ENCODE measurements at places on chromosomes 7 and 10.
A peak's percentile ranks its signal among the peaks of the same experiment; 100 is the strongest.

DNA sequence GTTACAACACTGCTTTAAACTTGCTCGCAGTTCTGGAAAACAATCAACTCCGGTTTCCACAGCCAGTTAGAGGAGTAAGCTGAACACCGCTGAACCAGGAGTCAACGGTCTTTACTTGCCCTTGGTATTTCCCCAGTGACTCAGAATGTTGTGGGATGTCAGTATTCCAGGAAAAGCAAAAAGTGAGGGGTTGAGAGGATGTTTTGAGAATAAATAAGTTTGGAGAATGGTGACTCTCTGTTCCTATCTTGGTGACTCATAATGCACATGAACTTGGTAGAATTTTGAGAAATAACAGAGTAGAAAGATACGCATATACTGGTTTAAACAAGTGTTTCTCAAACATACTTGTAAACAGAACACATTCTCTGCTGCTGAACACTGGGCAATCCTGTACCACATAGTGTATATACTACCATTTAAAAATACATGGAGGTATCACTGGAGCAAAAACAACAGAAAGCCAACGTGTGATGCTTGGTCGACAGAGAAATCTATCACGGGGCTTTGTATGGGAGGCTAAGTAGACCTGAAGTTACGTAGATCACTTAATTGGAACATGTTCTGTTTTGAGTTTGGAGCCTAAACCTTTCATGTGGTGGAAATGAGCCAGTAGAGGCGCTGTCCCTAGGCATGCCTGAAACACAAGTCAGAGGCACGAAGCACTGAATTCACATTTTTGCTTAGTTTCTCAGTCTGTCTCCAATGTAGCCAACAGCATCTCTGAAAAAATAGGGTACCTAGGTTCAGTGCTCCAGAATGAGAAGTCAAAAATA lies 534.3 kb downstream of the PARD3 start:
- DNase-seq = peak; percentile 61

- DNase-seq = no peak
Observed at GRCh38 chr10:200405-200804, 65.2 kb downstream of the ZMYND11 start.

DNA sequence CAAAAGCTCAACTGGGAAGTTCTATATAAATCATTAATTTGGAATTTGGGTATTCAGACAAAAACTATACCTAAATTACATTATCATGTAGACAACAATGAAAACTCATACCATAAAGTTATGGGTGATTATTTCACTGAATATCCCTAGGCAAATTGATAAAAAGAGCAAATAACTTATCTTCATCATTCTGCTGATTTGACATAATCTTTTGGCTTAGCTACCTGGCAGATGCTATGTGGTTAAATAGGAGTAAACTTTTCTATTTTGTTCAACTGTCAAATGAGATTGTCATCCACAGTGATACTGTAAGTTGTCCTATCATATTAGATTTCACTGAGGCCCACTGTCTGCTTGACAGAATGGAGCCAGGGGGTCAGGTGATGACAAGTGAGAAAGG lies 148.9 kb upstream of the FEZF1 start:
- no peak for DNase-seq

- no peak for DNase-seq
Observed at GRCh38 chr10:43939389-43939938, 290.8 kb upstream of the ZNF32 start.

GRCh38 chr10:73159038-73159648 lies 8.7 kb downstream of the ECD start:
- peak; percentile 85 for DNase-seq

DNA sequence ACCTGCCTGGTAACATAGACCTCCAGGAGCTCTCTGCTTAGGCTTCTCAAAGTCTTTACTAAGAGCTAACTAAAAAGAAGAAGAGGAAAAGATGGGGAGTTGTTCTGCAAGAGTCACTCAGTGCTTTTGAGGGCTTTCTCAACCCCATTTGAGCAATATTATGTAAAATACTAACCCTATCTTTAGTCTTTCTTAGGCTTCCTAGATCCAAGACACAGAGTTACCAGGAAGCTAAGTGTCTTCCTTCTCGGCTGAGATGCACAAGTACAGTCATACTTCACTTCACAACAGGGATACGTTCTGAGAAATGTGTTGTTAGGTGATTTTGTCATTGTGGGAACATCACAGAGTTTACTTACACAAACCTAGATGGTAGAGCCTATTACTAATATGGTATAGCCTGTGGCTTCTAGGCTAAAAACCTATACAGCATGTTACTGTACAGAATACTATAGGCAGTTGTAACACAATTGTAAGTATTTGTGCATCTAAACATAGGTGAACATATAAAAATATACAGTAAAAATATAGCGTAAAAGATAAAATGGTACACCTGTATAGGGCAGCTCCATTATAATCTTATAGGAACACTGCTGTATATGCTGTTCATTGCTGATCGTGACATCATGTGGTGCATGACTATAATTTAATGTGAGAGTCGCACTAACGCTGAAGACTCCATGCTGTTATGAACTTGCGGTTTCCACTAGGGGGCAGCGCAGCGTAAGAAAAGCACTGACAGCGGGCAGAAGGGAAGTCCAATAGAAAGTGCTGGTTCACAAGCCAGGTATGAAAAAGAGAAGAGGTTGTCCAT lies 16.3 kb downstream of the ANKRD22 start:
- peak; percentile 96 for DNase-seq

DNA sequence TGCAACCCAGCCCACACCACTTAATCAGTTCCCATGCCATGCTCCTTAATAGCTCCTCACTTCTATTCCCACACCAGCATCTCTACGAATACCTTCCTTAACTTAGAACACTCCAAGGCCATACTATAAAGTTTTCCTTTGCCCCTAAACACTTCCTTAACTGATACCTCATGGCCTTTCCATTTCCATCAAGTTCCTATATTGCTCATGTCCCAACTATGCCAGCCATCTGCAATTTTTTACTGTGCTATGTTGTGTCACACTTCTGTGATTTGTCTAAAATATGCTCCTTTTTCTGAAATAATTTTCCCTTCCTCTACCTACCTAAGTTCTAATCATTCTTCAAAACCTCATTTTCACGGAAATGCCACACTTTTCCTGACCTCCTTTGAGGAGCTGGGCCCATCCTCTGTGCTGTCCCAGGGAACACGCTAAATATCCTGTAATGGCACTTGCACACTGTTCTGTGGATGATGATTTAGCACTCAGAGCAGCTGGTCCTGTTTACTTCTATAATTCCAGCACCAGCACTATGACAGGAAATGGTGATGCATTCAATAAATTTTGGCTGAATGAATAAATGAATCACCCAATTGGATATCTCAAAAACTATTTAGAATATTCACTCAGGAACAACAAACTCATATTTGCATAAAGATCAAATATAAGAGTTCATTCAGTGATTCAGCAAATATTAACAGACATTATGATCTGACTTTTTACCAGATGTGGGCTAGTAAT lies 266.5 kb upstream of the HGF start:
- no peak for DNase-seq

DNA sequence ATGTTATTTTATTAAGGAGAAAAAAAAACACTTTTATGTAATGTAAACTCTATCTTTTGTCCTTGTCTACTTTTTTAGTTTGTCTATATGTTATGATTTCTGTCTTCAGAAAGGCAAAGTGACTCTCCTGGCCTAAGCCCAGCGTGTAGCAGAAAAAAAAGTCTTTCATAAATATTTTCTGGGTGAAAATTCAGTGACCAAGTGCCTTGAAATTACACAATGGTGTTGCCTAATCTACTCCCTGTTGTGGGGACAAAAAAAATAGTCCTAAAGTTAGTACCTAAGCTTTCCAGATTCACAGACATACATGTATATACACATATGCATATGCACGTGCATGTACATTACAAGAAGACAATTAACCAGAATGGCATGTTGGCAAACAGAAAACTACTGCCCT lies 1257.8 kb upstream of the SORCS1 start:
- no peak for DNase-seq

DNA sequence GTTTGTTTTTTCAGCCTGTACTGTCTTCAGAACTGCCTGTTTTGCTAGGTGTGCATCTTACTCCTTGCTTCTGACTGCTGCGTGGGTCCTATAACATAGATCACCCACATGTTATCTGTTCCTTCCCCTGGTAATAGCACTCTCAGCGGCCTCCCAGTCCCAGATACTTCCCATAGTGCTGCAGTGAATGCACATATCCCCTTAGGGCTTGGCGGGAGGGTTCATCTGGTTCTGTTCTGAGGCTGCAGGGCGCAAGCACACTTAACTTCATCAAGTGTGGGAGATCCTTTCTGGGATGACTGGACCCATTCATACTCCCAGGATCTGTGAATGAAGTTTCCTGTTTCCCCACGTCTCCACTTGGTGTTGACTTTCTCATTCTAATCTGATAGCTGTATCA lies 90.7 kb downstream of the CELF2 start:
- DNase-seq = no peak

- DNase-seq = no peak
Observed at GRCh38 chr7:88669913-88670312, 89.6 kb upstream of the ZNF804B start.

DNA sequence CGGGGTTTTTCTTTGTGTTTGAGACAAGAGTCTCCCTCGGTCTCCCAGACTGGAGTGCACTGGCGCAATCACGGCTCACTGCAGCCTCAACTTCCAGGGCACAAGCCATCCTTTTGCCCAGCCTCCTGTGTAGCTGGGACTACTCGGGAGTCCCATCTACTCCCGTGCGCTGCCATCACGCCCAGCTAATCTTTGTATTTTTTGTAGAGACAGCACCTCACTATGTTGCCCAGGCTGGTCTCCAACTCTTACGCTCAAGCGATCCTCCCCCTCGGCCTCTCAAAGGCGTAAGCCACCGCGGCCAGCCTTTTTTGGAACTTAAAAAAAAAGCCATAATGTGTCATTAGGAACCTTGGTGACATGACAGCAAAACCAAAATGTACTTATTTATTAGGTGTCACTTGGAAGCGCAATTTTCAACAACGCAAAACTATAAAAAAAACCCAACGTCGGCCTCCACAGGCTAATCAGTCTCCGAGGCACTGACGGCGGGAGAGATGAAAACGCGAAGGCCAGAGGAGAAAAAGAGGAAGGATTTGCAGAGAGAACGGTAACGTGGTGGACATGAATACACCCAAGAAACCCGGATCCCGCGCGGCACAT lies 911 bp upstream of the HNRNPH3 start:
- DNase-seq = peak; percentile 74

DNA sequence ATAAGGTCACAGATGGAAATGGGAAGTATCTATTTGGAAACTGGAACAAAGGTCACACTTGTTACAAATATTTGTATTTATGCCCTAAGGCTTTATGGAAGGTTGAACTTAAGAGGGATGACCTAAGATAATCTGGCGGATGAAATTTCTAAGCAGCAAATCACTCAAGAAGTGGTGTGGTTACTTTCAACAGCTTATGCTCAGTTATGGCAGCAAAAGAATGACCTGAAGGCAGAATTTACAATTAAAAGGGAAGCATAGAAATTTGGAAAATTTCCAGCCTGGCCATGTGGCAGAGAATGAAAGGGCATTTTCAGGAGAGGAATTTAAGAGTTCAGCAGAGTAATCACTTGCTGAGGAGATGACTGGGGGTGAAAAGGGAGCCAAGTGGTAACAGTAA lies 95.8 kb upstream of the TNS3 start:
- DNase-seq = no peak

GRCh38 chr7:149877890-149878522 lies 4.2 kb downstream of the ATP6V0E2 start:
- DNase-seq = no peak
